ENCODE measurements at places on chromosomes 1 and 21. TPM values are rescaled to one million over a fixed set of nuclear protein-coding genes. Genes with fewer than 3 reads are reported as not detected.

Gene LRRC8C
- 6.5 TPM for polyA plus RNA-seq

Gene TMPRSS3
- not detected for polyA plus RNA-seq

Gene TARS2
- polyA plus RNA-seq = 21.8 TPM

Gene GPR161
- polyA plus RNA-seq = 12.5 TPM

Gene AQP10
- not detected for polyA plus RNA-seq

Gene FMO4
- 0.55 TPM for polyA plus RNA-seq

Gene NHLH1
- 0.26 TPM for polyA plus RNA-seq

Gene USP33
- 25.5 TPM for polyA plus RNA-seq

Gene AUNIP
- polyA plus RNA-seq = 2.2 TPM

Gene AMY1B
- not detected for polyA plus RNA-seq

Gene LDLRAD1
- not detected for polyA plus RNA-seq

Gene ARID4B
- 8.5 TPM for polyA plus RNA-seq

Gene TAS1R1
- polyA plus RNA-seq = 0.05 TPM

Gene LPAR3
- 0.07 TPM for polyA plus RNA-seq

Gene CLK2
- polyA plus RNA-seq = 61.2 TPM

Gene UBE2U
- polyA plus RNA-seq = not detected

Gene DCST1
- polyA plus RNA-seq = not detected

Gene CCDC17
- polyA plus RNA-seq = 0.30 TPM

Gene PLA2G2C
- not detected for polyA plus RNA-seq

Gene KCNH1
- polyA plus RNA-seq = 0.20 TPM

Gene NFYC
- polyA plus RNA-seq = 62.2 TPM

Gene KLHDC8A
- not detected for polyA plus RNA-seq

Gene RNF186
- not detected for polyA plus RNA-seq

Gene MMEL1
- polyA plus RNA-seq = 0.20 TPM

Gene DTL
- 11.8 TPM for polyA plus RNA-seq

Gene HSD11B1
- 0.30 TPM for polyA plus RNA-seq

Gene HES3
- polyA plus RNA-seq = not detected

Gene KLF17
- 0.14 TPM for polyA plus RNA-seq

Gene CCDC27
- polyA plus RNA-seq = not detected

Gene AHCYL1
- polyA plus RNA-seq = 75.1 TPM

Gene TSACC
- 0.75 TPM for polyA plus RNA-seq

Gene ZP4
- not detected for polyA plus RNA-seq

Gene AKT3
- polyA plus RNA-seq = 13.6 TPM

Gene LCE3E
- not detected for polyA plus RNA-seq

Gene PRELP
- polyA plus RNA-seq = 0.56 TPM

Gene IFI6
- 16.8 TPM for polyA plus RNA-seq

Gene WNT2B
- 0.50 TPM for polyA plus RNA-seq

Gene TAS1R3
- 0.06 TPM for polyA plus RNA-seq

Gene CGN
- 0.34 TPM for polyA plus RNA-seq

Measured in IMR-90 (cell line).